Mucosa of descending colon (tissue), 3 donors: ENCODE measurements at places on chromosomes 7 and 10. TPM values are rescaled to one million over a fixed set of nuclear protein-coding genes. Genes with fewer than 3 reads are reported as not detected.

Gene ARHGAP22
- 0.93 TPM for total RNA-seq

Gene CYP2C8
- 0.25 TPM for total RNA-seq

Gene SLC18A3
- total RNA-seq = 1.6 TPM

Gene WNT8B
- not detected for total RNA-seq

Gene CAMK2B
- total RNA-seq = 0.35 TPM

Gene NUDT13
- 3.5 TPM for total RNA-seq

Gene NODAL
- total RNA-seq = not detected

Gene AMZ1
- total RNA-seq = 0.61 TPM

Gene HOXA3
- 38.1 TPM for total RNA-seq

Gene IGFBP1
- total RNA-seq = not detected

Gene EEPD1
- 16.8 TPM for total RNA-seq

Gene HABP2
- not detected for total RNA-seq

Gene ASB10
- not detected for total RNA-seq

Gene GRM8
- total RNA-seq = 0.41 TPM

Gene PON1
- total RNA-seq = not detected

Gene DYNC1I1
- total RNA-seq = 0.41 TPM

Gene DENND2A
- total RNA-seq = 10.1 TPM

Gene LBX1
- not detected for total RNA-seq

Gene PNLIP
- total RNA-seq = not detected

Gene PIP
- total RNA-seq = not detected

Gene OR2A42
- total RNA-seq = 0.32 TPM

Gene FOXP2
- total RNA-seq = 14.9 TPM

Gene XRCC2
- 0.98 TPM for total RNA-seq

Gene KLF14
- total RNA-seq = not detected

Gene OR9A2
- not detected for total RNA-seq

Gene IFIT1B
- not detected for total RNA-seq

Gene OR6V1
- total RNA-seq = not detected

Gene KCNIP2
- 3.7 TPM for total RNA-seq

Gene CUZD1
- total RNA-seq = 1.1 TPM

Gene ABLIM1
- total RNA-seq = 67.1 TPM

Gene PNLIPRP2
- 8.9 TPM for total RNA-seq

Gene ABCC2
- 1.6 TPM for total RNA-seq

Gene NUTM2E
- total RNA-seq = 0.24 TPM

Gene FUOM
- 13.5 TPM for total RNA-seq

Gene BTBD16
- total RNA-seq = 0.60 TPM

Gene NEUROD6
- total RNA-seq = not detected

Gene TMEM229A
- not detected for total RNA-seq

Gene H2BK1
- not detected for total RNA-seq

Gene WEE2
- total RNA-seq = not detected

Gene OGDHL
- total RNA-seq = 2.5 TPM

Gene EZH2
- total RNA-seq = 4.7 TPM
